ENCODE measurements at places on chromosomes 1 and 21.

DNA sequence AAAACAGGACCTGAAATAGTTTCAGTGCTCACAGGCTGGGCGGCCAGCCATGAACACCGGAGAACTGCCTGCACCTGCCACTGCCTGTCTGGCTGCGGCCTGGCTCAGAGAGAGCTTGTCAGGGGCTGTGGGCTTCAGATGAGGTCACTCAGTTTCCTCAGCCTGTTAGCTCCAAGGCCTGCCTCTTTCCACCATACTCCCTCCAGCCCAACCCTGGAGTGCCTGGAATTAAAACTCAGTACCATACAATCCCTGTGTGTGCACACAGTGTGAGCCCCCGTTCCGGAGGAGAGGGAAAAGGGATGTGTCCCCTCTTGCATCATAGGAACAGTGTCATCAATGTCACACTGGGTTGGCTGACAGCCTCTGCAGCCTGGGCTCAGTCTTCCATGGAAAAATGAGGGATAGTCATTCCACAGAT, 16.2 kb downstream of the CACNA1S start:
- no peak for DNase-seq

DNA sequence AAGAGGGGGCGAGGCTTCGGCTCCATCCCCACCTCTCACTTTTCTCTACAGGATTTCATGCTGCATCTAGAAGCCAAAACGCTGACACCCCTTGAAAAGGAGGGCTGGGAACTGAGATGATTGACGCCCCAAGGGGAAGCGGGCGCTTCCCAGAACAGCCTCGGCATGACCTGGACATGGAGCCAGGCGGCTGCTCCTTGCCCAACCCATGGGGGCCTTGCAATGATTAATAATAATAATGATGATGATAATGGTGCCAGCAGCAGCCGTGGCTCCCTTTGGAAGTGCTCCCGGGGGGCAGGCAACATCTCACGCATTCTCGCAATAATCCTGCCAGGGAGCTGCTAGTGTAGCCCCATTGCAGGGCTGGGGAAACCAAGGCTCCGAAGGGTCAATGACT, 78.2 kb downstream of the RAP1GAP start:
- DNase-seq: no peak

GRCh38 chr1:16718908-16719533, 21.3 kb upstream of the RNU1-4 start:
- DNase-seq: no peak

- DNase-seq: no peak
These were observed 20.2 kb upstream of the SLFNL1 start for GRCh38 chr1:41041614-41042270.
